Central memory CD4-positive, alpha-beta T cell (primary cell): ENCODE measurements at places on chromosomes 3 and 15.

- DNase-seq = no peak
Measured at GRCh38 chr3:129181819-129182218, 1.9 kb downstream of the CNBP start.

DNA sequence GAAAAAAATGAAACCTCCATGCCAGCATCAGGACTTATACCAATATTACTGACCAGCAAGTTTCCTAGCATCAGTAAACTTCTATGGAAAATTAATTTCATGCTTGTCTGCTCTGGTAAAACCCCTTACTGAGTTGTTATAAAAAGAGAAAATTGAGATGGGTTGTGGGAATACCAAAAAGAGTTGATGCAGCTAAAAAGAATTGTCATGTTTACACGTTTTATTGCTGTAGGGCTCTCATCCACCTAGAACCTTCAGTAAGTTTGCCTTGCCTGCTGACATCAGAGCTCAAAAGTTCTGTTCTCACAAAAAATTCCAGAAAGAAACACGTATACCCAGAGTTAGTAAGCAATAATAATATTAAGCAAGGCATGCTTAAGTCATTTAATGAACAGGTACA, 641.3 kb upstream of the ZNF385D start:
- no peak for DNase-seq

DNA sequence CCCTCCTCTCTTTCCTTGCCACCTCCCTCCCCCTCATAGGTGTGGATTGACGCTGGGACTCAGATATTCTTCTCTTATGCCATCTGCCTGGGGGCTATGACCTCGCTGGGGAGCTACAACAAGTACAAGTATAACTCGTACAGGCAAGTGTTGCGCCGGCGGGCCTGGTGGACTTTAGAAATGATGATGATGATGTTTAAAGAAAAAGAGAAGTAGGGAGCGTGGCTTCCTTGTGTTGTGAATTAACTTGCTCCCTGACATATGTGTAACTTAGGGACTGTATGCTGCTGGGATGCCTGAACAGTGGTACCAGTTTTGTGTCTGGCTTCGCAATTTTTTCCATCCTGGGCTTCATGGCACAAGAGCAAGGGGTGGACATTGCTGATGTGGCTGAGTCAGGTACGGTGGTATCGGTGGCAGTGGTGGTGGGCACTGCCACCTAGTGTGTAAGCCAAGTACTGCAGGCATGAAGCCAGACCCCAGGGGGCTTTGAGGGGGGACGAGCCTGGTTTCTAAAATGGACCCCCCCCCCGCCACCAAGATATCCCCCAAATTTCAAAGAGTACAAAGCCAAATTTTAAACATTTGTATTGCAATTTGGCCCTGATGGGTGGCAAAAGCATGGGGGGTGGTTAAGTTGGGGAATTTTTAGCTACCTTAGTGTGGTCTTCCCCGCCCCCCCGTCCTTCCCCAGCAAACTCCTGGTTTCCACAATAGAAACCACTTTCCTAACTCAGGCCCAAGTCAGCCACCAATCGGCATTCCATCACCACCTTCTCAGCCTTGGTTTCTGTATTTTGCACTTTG, 65.6 kb downstream of the SLC6A6 start:
- peak; percentile 27 for DNase-seq

- no peak for DNase-seq
Measured at GRCh38 chr15:76011627-76012551, at the start of gene NRG4. Gene NRG4 (minus strand): TSS chr15:76012424. CDS start chr15:76011230, 1,194 bp downstream.

DNA sequence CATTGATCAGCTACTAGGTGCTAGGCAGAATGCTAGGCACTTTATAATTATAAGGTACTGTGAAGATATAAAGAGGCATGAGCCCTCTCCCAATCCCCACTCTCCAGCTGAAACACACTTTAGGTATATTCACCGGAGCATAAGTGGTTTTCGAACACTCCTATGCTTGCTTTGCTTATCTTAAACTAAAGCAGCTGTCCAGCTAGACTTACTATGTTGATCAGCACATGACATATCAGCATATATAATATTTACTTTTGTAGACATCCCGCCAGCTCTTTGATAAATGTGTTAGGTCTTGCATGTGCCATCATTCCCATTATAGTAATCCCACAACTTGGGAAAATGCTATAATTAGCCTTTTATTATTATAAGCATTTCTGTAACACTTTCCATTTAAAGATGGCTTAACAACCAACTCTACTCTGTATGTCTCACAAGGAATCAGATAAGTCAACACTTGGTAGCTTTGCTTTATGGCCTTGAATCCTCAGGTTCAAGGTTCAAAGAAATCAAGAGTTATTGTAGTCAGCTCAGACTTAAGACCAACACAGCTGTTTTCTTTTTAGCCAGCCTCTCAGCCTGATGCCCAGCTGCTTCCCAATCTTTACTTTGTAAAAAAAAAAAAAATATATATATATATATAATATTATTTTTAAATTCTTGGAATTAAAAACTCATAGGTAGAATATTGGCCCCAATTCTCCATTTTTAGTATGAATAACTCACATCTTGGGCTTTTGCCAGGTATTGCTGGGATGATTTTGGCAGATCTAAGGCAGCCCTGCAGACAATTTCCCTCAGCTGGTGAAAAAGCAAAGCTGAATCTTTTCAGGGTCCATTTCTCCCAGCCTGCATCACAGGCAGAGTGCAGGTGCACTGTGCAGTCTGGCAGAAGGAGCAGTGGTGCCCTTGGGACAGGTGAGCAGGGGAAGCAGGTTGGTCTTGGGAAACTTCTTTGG, 104.2 kb downstream of the THRB start:
- no peak for DNase-seq

- DNase-seq = peak; percentile 38
Measured at GRCh38 chr3:187025254-187025655, 94.9 kb downstream of the ST6GAL1 start.

DNA sequence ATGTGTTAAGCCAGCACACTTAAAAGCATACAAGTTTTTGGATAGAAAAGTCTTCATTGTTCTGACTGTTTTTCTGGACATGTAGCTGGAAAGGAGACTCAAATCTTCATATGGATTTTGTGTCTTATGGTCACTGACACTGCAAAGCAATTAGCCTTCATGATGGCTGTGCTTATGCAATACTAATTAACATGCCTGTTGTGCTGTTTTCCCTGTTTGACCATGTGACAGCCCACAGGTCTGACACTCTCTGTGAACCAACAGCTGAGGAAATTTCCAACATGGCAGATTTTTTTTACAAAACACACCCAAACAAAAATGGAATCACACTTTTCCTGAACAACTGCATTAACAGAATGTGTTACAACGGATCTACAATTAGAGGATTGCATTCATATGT, 248.4 kb downstream of the ROBO2 start:
- DNase-seq = no peak

- no peak for DNase-seq
Measured at GRCh38 chr3:107128946-107129345, 248.3 kb upstream of the CCDC54 start.

DNA sequence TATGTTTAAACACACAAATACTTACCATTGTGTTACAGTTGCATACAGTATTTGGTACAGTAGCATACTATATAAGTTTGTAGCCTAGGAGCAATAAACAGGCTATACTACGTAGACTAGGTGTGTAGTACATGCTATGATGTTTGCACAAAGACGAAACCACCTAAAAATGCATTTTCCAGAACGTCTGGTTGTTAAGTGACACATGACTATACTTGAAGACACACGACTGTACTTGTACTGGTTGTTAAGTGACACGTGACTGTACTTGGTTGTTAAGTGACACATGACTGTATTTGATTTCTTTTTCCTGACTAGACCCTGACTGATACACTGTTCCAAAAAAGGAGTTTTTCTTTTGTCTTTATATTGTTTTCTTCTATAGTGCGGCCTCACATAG, 34.1 kb downstream of the RAB8B start:
- DNase-seq = no peak

DNA sequence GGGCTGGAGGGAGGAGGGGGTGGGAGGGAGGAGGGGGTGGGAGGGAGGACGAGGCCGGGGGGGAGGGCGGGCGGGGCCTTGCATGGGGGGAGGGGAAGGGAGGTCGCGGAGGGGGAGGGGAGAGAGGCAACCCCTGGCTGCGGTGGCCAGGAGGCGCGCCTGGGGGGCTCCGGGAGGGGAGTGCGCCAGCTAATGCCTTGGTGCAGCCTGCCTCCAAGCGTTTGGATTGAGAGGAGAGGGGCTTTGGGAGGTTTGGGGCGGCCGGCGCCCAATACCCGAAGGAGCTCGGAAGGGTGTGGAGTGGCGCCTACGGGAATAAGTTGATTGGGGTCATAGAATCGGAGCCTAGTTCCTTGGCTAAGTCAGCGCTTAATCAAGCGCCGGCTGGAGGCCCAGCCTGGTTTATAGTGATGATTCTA, 557 bp downstream of the TFG start:
- peak; percentile 22 for DNase-seq

GRCh38 chr3:31462050-31462569, 70.6 kb upstream of the STT3B start:
- DNase-seq = peak; percentile 84
